ENCODE measurements at places on chromosomes 7 and 10.
A peak's percentile ranks its signal among the peaks of the same experiment; 100 is the strongest.

DNA sequence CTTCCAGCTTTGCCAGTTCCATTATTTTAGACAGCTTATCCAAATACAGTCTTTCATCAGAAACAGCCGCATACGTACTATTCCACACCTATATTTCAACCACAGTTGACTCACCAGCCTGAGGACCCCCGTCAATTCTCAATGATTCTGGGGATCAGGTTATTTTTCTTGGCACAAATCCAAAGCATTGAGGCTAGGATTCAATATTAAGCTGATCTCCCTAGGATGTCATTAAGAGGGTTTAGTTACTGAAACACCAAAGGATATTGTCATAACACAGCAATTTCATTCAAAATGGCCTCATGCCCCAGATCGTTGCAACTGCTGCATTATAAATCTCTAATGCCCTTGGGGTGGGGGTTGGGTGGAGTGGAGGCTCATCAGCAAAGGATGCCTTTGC is 214.6 kb downstream of the PTEN start:
- no peak for DNase-seq

- no peak for DNase-seq
These were observed 71.8 kb upstream of the STEAP1B start for GRCh38 chr7:22571766-22572165.

DNA sequence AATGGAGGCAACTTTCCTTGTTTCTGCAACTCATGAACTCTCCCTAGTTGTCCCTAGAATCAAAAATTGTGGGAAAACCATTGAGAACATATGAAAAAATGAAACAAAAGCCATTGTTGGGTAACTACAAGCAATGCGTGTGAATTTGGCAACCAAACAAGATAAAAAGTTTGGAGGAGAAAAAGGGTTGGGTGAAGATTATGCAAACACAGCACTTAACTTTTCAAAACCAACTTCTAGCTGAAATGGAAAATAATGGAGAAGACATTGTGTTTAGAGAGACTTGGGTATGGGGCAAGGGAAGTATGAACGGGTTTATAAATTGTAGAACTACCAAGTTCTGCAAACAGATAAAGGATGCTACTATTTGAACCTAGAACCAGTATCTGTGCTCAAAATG is 89.0 kb upstream of the SVIL start:
- DNase-seq, result no peak

DNA sequence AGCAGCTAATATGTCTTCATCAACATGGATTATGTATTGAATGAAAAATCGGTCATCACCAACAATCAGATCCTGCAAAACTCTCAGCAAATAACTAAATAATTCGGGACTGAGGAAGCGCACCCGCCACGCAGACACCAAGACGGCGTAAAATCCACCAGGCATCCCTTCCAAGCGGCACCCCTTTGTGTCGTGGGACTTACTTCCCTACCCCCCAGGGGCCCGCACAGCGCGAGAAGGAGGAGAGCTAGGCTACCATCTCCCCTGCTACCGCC is 721 bp downstream of the ARL3 start:
- peak; percentile 61 for DNase-seq

GRCh38 chr10:34205452-34205851 is 609.6 kb downstream of the PARD3 start:
- no peak for DNase-seq

- no peak for DNase-seq
These were observed 37.4 kb downstream of the ZNRF2 start for GRCh38 chr7:30321882-30322192.

DNA sequence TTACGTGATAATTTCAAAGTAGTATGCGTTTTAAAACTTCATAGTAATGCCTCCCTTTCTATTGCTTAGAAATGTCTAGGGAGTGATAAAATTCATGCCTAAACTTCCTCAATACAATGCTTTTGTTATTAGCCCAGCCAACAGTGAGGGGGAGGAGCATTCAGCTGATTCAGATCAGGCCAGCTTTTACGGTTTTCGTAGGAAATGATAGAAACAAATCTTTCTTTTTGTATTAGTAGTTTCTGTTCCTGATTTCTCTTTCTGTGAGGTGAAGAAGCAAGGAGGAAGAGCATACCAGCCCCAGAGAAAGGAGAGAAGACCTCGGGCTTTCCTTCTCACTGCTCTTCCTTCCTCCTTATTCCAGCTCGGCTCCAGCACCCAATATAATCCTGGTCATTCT is 35.2 kb upstream of the ITPRID1 start:
- DNase-seq, result no peak

GRCh38 chr10:35027567-35027966 is 62.6 kb downstream of the CUL2 start:
- DNase-seq, result no peak

DNA sequence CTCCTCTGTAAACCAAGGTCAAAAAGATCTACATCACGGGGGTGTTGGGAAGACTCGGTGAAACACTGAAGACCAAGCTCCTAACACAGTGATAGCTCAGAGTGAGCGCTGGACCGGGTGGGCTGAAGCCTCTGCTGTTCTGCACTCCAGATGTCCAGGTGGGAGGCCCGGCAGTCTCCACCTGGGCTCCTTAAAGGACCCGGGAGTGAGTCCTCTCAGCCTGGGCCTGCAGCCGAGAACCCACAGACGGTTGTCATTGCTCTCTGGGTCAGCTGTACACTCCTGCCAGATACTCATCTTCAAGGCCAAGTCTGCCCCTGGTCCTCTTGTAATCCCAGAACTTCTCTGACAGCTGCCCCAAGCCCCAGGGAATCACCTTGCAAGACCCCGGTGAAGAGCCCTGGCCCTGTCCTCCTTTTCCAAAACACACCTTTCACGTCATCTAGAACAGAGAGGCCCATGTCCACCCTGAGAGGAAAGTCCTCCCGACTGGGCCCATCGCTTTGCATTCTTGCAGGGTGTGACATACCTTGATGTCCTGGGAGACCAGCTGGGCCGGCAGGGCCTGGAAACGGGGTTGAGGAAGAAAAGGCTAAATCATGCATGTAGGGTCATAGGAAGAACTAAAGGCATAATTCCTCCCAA is 43.7 kb downstream of the COL17A1 start:
- no peak for DNase-seq

DNA sequence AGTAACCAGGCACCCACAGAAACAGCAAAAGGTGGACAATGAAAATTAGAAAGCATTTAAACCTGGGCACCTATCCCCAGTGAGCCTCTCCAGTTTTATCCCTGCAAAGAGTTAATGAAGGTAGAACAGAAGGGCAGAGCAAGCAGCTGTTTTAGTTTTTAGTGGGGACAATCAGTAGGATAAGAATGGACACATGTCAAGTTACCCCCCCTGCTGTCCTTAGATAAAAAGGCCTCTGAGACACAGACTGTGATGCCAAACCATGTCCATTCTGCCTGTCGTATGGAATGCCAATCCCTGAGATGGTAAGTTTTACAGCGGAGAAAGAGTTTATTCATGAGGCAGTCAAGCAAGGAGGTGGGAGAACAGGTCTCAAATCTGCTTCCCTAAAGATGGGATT is 162.6 kb upstream of the AGR3 start:
- DNase-seq, result no peak

- no peak for DNase-seq
These were observed 36.9 kb upstream of the FAM20C start for GRCh38 chr7:155469-155900.
